ENCODE measurements at places on chromosomes 13 and 19.

- no peak for DNase-seq
Measured at GRCh38 chr19:3474010-3474409, 6.3 kb downstream of the SMIM24 start.

DNA sequence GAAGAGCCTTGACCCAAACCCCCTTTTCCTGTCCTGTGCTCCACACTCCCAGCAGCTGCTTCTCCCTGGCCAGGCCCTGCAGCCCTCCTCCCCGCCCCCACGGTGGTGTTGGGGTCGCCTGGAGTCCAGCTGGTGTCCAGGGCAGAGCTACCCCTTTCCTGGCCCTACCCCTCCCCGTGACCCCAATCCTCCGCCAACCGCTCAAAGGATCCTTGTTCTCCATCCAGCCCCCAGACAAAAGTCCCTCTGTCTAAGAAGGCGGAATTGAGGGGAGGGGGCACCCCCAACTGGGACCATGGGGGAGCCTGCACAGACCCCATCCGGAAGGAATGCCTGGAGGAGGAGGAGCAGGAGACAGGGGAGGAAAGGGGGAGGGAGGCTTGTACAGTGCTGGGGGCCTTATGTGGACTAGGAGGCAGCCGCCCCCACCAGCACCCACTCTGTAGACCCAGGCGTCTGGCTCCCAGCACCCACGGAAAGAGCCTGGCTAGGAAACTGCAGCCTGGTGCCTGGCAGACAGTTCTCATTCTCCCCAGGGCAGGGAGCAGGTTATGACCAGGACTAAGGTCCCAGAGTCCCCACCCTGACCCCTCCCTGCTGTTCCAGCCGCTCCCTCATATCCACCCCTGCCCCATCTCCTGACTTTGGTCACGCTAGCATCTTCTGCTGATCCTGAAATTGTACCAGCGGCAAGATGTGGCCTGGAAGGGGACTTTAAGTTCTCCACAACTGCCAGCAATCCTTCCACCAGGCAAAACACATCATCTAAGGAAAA lies at the start of gene FXYD3:
TSS of gene FXYD3 (plus strand) at position 647 of the 775 bp plus-strand sequence. CDS start 3,554 bp downstream, outside the sequence.
- no peak for DNase-seq

DNA sequence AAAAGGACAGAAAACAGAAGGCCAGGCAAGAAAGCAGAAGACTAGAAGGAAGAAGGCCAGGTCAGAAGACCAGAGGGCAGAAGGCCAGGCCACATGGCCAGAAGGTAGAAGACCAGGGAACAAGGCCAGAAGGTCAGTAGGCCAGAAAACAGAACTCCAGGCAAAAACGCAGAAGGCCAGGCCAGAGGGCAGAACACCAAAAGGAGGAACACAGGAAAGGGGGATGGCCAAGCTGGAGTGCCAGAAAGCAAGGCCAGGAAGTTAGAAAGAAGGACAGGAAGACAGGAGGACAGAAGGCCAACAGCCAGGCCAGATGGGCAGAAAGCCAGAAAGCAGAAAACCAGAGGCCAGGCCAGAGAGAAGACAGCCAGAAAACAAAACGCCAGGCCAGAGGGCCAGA lies 185.4 kb downstream of the TUBA3C start:
- no peak for DNase-seq

DNA sequence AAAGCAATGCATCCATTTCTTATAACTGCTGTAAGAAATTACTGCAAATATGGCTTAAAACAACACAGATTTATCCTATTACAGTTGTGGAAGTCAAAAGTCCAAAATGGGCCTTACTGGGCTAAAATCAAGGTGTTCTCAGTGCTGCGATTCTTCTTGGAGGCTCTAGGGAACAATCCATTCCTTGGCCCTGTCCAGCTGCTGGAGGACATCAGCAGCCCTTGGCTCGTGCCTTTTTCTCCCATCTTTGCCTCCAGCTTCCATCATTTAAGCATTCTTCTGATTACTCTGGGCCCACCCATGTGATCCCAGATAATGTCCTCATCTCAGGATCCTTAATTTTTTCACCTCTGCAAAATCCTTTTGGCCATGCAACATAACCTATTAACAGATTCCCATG lies 607.1 kb downstream of the DCT start:
- no peak for DNase-seq

GRCh38 chr13:75175575-75175974 lies 306.4 kb downstream of the TBC1D4 start:
- no peak for DNase-seq

DNA sequence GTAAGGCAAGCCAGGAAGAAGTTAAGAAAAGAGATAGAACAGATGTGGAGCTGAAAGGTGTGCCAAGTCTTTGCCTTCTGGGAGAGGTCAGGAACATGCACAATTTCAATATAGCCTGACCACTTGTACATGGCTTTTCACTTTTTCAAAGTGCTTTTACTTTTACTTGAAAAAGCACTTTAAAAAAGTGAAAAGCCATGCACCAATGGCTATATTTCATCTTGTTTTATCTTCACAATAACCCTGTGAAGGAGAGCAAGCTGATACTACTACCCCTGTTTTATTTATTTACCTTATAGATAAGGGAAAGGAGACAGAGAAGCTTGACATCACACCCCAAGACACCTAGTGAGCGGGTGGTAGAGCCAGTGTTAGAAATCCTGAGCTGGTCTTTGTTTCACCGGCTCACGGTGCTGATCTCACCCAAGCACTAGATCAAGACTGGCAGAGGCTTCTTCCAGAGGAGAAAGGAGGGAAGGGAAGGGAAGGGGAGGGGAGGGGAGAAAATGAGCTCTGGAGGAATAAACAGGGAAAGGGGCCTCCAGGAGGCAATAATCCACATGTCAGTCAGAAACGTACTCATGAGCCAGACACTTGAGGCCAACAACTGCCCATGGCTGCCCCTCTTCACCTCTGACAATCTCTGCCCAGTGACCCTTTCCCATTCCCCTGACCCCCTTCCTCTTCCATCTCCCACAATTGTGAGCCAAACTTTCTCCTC lies 455.4 kb downstream of the FOXO1 start:
- DNase-seq: no peak

- no peak for DNase-seq
Measured at GRCh38 chr13:48110931-48111721, 16.2 kb upstream of the MED4 start.

- no peak for DNase-seq
Measured at GRCh38 chr13:27081893-27082679, 89.5 kb downstream of the USP12 start.

GRCh38 chr13:45185286-45185685 lies 15.6 kb downstream of the KCTD4 start:
- no peak for DNase-seq

DNA sequence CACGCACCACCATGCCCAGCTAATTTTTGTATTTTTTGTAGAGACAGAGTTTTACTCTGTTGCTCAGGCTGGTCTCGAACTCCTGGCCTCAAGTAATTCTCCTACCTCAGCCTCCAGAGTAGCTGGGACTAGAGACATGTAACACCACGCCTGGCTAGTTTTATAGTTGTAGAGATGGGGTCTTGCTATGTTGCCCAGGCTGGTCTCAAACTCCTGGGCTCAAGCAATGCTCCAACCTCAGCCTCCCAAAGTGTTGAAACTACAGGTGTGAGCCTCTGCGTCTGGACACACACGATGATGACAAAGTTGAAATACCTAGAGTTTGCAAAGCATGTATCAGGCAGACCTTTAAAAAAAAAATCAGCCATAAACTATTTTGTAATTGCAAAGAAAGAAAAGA lies 4.6 kb upstream of the PTOV1 start:
- DNase-seq: no peak
